Progenitor cell of endocrine pancreas (in vitro differentiated cells): ENCODE measurements at places on chromosomes 1 and 21.

- no peak for DNase-seq
Observed at GRCh38 chr1:248821101-248821500, 4.6 kb downstream of the SH3BP5L start.

GRCh38 chr1:185427264-185427663, 110.2 kb upstream of the IVNS1ABP start:
- DNase-seq: no peak

- DNase-seq: no peak
Observed at GRCh38 chr1:231969076-231969475, 342.5 kb downstream of the DISC1 start.

- no peak for DNase-seq
Observed at GRCh38 chr1:201136355-201137023, 9.5 kb upstream of the ASCL5 start.

DNA sequence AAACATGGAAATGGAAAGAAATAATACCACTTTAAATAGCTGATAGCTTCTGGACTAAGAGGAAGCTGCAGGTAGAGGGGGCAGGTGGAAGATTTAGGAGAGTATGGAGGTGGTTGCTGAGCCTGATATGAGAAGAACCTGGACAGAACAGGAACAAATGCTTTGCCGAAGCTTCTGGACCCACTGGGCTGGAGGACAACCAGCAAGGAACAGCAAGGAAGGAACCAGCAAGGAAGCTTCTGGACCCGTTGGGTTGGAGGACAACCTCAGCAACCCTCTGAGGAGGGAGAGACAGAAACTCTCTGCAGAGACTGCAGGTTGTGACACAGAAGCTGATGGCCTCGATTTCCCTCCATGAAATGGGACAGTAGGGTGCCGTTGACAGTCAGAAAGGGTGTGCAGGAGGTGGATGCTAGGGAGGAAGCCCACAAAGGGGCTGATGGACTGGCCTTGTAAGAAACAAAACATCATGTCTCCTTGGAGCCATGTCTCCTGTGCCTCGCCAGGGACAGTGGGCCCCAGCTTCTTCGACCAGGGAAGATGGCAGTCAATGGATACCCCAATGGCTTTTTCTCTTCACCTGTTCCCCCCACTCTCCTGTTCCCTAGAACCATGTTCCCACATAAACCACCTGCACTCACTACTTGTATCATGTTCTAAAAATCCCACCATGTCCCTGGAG, 8.3 kb upstream of the WNT3A start:
- peak; percentile 6 for DNase-seq
